Fibroblast of skin of back (primary cell): ENCODE measurements at places on chromosomes 2 and 18.

- no peak for DNase-seq
These were observed 176.0 kb downstream of the MGAT5 start for GRCh38 chr2:134429886-134430285.

DNA sequence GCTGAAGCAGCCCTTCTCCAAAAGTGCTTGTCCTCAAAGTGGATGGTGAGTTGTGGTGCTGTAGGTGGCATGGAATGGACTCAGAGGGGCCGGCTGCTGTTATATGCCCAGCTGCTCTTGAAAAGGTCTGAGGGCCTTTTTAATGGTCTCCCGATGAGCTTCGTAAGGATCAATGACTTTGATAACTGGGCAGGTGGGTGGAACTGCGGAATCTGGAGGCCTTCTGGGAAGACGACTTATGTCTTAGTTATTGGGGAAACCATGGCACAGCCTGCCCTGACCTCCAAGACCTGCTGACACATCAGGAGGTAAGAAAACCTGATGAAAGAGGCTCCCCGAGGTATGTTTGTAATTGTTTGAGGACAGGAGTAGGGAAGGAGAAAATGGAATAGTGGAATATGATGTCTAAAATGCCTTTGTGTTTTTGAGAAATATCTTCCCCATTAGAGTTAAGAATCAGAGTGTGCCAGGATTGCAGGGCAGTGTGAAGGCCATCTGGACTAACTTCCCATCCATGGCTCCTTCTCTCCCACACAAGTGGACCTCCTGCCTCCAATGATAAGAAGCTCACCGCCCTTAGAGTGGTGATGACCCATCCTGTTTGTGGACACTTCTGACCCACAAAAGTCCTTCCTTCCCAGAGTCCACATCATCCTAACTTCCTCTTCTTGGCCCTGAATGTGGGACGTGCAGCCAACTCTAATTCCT is 236.1 kb downstream of the FHOD3 start:
- DNase-seq: no peak

DNA sequence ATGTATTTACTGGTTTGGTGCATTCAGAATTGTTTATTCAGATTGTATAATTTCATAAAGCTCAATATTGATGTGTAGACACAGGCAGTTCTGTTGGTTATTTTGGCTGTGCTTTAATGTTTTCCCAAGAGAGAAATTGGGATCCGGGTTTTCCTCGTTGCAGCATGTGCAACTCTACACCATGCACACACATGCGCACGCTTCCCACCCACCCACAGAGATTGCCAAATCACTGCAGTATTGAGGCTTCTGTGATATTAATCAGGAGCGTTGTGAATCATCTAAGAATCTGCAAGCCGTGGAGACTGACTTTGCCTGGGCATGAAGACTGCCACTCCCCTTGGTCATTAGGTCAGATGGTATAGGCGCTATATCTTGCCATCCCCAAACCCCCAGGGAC is 571.5 kb downstream of the SLC4A3 start:
- peak; percentile 57 for DNase-seq

DNA sequence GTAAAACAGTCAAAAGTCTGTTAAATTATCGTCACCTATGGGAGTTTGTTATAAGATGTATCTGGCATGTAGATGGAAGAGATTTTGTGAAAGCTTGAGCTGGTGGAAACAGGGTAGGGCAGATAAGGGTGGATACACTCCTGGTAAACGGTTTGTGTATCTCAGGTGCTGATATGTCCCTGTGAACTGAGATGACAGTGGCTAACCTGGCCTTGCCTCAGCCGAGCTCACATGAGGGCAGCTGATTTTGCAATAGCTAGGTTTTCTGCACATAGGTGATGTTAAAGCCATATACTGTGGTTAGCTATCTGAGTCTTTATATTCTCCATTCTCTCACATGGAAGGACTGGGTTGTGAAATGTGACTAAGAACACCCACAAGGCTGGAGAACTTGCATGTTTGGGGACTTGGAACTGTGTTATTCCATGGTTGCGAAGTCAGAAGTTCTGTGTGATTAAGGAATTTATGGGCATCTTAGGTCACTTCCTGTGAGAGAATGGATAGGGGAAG is 205.1 kb downstream of the TPGS2 start:
- DNase-seq: peak; percentile 37

DNA sequence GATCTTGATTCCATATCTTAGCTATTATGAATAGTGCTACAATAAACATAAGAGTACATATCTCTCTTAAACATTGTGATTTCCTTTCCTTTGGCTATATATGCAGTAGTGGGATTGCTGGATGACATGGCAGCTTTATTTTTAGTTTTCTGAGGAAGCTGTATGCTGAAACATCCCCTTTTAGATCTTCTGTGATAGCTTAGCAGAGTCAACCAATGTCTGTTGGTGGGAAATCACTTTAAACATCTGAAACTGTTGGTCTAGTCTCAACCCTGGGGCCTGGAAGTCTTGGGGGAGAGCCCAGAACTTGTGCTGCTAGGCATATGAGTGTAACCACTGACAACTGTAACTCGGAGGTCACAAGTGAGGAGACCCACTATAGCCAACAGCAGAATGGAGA is 378.6 kb upstream of the SLC14A2 start:
- DNase-seq: no peak

- no peak for DNase-seq
These were observed 55.2 kb upstream of the CAB39 start for GRCh38 chr2:230657462-230657861.

DNA sequence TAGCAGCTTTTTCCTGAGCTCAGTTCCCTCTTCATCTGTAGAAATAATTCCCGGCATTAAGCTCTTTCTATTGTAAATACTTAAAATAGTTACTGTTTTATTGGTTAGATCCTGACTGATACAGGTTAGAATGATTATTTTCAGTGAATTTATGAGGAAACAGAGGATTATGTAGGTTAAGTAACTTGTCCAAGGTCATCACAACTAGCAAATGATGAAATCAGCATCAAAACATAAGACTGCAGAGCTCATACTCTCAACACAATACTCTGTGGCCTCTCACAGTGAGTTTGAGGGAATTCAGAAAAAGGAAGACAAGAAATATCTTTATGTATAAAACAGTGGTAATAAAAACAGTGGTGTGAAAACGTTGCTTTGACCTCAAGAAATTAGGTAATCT is 113.2 kb upstream of the DLX2 start:
- DNase-seq: no peak

DNA sequence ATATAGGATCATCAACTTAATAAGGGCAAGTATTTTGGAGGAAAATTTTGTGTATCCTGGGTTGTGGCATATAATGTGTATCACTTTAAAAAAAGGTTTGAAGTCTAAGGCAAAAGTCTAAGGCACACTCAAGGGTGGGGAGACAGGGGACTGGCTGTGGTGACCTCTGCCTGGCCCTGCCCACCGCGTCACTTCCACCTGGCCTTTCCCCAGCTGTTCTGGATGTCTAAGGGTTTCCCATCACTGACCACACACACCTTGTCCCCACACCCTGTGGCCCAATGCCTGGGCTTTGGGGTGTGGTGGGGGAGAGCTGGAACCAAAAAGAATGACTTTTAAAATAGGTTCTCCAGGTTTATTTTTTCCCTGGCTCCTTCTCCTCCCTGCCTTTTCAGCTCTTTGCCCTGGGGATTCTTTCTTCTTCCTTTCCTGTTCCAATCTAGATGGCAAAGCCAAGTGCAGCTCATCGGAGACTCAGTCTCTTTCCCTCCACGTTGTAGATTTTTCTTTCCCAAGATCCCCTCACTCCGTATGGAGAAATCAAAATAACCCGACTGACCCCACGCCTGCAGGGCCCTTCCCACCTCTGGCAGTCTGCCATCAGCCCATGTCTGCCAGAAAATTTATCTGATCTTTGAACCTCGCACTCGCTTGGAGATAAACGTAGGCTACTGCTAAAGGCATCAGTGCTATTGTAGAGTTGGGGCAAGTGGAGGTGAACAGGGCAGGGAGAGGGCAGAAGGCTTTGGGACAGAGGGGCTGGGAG is 257.2 kb downstream of the DYSF start:
- DNase-seq: no peak

GRCh38 chr2:55616551-55617174 is 759 bp downstream of the PPP4R3B start:
- peak; percentile 48 for DNase-seq

- no peak for DNase-seq
These were observed 44.9 kb downstream of the ACKR3 start for GRCh38 chr2:236614551-236614950.

GRCh38 chr2:58304843-58305242 is 63.7 kb upstream of the FANCL start:
- no peak for DNase-seq
